ENCODE measurements at places on chromosomes 13 and 19. TPM values are rescaled to one million over a fixed set of nuclear protein-coding genes. Genes with fewer than 3 reads are reported as not detected.

ACP5 gene
- 0.19 TPM for polyA plus RNA-seq

RXFP2 gene
- polyA plus RNA-seq = not detected

HS6ST3 gene
- polyA plus RNA-seq = not detected

SERP2 gene
- polyA plus RNA-seq = 11.2 TPM

MEF2B gene
- polyA plus RNA-seq = 0.35 TPM

CYP2A6 gene
- polyA plus RNA-seq = not detected

LDLR gene
- polyA plus RNA-seq = 187 TPM

DCUN1D2 gene
- polyA plus RNA-seq = 10.7 TPM

SYCN gene
- not detected for polyA plus RNA-seq

ZNF805 gene
- 8.1 TPM for polyA plus RNA-seq

DENND1C gene
- not detected for polyA plus RNA-seq

MBD3L4 gene
- not detected for polyA plus RNA-seq
